Frontal cortex (tissue), 4 donors: ENCODE measurements at places on chromosomes 11 and 22. TPM values are rescaled to one million over a fixed set of nuclear protein-coding genes. Genes with fewer than 3 reads are reported as not detected.

Gene KCNK4
- total RNA-seq: 1.6 TPM

Gene PLEKHB1
- 5.3 TPM for total RNA-seq

Gene OSBPL5
- total RNA-seq: 28.9 TPM

Gene KDM4D
- total RNA-seq: 2.0 TPM

Gene PNPLA5
- total RNA-seq: under 0.01 TPM

Gene LRRC56
- total RNA-seq: 1.2 TPM

Gene VSIG10L2
- not detected for total RNA-seq

Gene SLC5A12
- total RNA-seq: 0.41 TPM

GRCh38 chr11:63713766-63714165 lies 32.5 kb downstream of the RTN3 start:
- DNase-seq: no peak

- peak; percentile 37 for DNase-seq
Measured at GRCh38 chr22:32880893-32881596, 79.5 kb downstream of the TIMP3 start.

- no peak for DNase-seq
Measured at GRCh38 chr11:20597680-20598484, 1.5 kb upstream of the SLC6A5 start.

DNA sequence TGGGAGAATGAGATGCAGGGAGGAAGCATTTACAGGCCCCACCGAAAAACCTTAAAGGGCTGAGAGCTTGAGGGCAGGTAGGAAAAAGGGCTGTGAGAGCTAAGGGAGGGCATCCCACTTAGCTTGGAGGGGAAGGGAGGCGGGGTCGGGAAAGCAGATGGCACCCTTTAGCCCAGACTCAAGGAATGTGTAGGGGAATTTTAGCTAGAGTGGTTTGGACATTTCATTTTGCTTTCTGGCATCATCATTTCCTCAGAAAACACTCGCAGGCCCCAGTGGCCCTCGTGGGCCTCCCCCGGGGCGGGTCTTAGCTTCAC lies 846 bp upstream of the STIM1 start:
- DNase-seq: no peak

DNA sequence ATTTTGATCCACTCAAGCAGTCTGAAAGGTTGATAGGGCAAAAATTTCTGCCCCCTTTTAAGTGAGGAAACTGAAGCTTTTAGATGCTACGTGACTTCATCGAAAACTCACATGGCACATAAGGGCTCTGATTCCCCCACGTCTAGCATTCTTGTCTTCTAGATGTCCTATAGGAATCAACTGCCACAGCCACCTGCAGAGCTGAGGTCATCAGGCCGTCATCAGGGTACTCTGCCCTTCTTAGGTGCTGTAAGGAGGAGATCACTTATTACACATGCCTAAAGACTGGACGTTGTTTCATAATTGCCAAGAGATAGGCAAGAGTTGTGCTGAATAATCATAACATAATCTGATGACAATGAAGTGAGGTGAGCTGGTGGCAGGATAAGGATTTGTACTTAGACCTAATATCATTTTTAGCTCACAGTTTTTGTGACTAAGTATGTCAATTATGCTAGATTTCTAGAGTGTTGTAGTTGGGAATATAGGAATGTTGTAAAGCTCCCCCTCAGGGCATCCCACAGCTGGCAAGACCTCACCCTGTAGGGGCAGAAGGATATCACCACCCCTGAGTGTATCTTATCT lies 349.4 kb downstream of the METTL15 start:
- no peak for DNase-seq

DNA sequence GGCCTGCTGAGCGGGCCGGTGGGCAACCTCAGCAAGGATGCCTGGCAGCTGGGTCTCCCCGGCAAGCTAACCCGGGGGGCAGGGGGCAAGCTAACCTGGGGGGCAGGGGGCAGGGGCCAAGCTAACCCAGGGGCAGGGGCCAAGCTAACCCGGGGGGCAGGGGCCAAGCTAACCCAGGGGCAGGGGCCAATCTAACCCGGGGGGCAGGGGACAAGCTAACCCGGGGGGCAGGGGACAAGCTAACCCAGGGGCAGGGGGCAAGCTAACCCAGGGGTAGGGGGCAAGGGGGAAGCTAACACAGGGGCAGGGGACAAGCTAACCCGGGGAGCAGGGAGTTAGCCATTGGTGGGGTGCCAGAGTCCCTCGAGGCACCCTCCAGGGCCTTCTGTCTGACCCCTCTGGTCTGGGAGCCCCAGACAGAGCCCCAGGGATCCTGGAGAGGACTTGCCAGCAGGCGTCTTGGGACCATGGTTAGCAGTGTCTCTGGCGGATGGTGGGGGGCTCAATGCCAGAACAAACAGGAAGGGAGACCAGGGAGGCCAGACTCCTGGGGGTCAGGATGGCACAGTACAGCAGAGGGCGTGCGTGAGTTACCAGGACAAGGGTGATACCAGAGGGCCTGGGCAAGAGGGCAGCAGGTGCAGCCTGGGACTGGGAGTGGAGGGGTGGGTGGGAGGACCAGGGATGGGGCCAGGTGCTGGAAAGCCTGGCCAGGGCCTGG lies 16.1 kb downstream of the IGF2 start:
- no peak for DNase-seq

DNA sequence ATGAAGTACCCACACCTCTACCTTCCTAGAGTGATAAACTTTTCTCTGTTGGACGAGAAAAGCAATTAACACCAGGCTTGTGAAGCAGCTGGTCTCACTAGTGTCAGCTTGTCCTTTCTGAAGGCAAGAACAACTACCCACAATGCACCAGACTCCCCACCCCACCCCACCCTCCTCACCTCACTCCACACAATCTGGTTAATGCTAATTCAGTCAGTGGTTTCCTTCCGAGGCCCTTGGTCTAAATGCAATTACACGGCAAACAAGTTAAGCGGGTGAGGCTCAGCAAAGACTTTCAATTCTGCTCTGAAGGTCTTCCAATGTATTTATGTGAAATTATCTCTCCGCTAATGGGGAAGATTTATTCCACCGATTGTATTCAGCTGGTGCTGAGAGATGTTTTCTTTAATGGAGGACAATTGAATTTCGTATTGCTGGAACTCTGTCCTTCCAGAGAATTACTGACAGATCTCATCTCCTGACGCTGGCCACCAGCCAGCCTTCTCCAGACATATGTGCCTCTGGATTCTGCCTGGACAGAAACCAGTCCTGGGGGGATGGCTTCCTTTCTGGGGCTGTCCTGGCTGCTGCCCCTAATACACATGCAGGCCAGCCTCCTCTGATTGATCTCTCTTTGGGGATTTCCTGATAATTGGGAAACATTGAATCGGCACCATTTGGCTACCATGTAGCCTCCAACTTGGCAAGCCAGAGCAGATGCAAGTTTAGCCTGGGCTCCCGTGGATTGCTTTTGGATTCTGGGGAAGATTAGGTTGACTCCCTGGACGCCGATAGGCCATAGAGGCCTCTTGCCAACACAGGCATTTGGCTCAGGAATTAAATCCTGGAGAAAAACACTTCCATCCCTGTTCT lies 165.8 kb upstream of the NARS2 start:
- no peak for DNase-seq

GRCh38 chr22:45163099-45163450 lies 650 bp upstream of the NUP50 start:
- DNase-seq: no peak

- DNase-seq: no peak
Measured at GRCh38 chr11:128940603-128941002, 2.1 kb downstream of the TP53AIP1 start.

DNA sequence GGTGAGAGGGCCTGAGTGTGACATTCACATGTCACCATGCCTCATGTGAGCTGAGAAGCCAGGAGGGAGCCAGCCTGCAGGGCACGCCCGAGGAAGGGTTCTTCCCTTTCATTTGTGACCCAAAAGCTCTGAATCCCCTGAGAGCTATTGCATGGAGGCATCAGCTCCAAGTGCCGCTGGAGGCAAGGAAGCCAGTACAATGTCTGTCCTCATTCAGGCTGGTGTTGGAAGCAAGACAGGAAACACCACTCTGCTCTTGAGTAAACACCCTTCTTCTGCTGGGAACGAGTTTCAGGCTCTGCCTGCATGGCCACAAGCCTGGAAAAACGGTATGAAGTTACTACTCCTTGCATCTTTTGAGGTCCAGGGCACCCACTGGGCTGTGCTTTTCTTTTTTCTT lies 83.8 kb upstream of the LARGE1 start:
- no peak for DNase-seq

- no peak for DNase-seq
Measured at GRCh38 chr11:87425391-87425790, 387.7 kb downstream of the TMEM135 start.

- no peak for DNase-seq
Measured at GRCh38 chr11:78851878-78852586, 277.4 kb upstream of the NARS2 start.

DNA sequence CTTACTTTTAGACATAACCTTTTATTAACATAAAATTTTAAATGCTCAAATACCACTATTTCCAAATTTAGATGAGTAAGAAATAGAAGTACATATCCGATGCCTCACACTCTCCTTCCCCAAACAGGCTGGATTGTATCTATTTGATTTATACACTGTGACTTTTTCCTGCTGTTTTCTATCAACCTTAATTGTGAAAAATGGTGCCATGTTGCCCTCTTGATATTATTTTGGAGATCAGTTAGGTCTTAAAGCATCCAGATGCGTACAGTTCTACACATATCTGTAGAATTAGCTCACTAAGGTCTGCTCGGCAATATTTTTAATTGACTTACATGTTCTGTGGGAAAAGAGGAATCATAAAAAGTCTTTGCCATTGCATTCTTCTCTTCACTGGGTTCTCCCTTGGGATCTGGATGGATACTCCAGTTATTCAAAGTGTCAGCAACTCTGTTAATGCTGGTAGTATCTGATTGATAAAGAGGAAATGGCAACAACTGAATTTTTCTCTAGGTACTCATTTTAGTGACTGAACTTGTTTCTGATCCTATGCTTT lies 27.2 kb downstream of the EIF3M start:
- DNase-seq: no peak

- DNase-seq: no peak
Measured at GRCh38 chr11:72720784-72721183, 31.4 kb downstream of the ARAP1 start.
